Activated CD4-positive, alpha-beta T cell treated with anti-CD3 and anti-CD28 coated beads, Interleukin-2, amount 50 U/mL, for 24 hours (primary cell): ENCODE measurements at places on chromosomes 16 and 17.

- no peak for DNase-seq
These were observed 6.5 kb downstream of the SPNS2 start for GRCh38 chr17:4505187-4505586.

DNA sequence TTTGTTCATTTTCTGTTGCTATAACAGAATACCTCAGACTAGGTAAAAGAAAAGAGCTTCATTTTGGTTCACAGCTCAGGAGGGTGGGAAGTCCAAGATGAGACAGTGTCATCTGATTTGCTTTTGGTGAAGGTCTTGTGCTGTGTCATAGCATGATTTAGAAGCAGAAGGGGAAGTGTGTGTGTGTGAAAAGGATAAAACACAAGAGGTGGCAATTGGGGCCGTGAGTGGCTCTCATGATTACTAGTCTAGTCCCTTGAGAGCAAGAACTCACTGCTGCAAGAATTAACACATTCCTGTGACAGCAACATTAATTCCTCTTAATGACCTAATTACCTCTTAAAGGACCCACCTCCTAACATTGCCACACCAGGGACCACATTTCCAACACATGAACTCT is 8.3 kb downstream of the SLC35G3 start:
- DNase-seq, result no peak

- no peak for DNase-seq
These were observed 188.8 kb downstream of the CCDC182 start for GRCh38 chr17:57556320-57556719.

DNA sequence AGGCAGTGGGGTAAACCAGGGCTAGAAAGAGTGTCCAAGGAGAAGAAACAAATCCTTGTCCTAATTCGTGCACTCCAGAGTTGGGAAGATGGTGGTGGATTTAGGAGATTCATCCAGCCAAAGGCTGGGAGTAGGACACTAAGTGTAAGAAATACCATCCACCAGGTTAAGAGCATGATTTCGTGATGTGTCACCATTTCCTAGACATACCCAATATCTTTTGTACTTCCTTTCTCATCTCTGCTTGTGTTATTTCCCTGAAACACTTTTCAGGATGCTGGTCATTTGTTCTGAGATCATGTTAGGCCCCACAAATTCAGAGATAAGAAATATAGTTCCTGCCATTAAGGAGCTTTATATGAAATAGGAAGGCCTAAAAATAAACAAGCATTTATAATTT is 106.3 kb upstream of the HLF start:
- DNase-seq, result no peak

GRCh38 chr16:23771027-23771426 is 16.2 kb downstream of the CHP2 start:
- no peak for DNase-seq

GRCh38 chr17:9771465-9771864 is 19.9 kb downstream of the DHRS7C start:
- DNase-seq, result no peak

DNA sequence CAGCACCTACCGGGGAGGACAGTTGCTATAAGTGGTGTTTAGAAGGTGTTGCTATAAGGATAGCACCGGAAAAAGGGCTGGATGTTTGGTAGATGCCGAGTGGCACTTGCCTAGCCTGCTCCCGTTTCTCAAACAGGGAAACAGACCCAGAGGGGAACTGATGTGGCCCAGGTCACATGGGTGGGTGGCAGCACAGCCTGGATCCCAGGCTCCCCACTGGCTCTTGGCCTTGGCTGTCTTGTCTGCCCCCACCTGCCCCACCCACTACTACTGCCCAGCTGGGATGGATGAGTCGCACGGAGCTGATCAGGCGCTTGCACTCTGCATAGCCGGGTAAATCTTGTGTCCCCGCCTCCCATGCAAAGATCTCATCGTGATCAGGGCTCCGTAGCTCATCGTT is 7.2 kb downstream of the SMTNL2 start:
- DNase-seq, result no peak

- DNase-seq, result no peak
These were observed 101.5 kb upstream of the SMIM36 start for GRCh38 chr17:55612691-55613141.

DNA sequence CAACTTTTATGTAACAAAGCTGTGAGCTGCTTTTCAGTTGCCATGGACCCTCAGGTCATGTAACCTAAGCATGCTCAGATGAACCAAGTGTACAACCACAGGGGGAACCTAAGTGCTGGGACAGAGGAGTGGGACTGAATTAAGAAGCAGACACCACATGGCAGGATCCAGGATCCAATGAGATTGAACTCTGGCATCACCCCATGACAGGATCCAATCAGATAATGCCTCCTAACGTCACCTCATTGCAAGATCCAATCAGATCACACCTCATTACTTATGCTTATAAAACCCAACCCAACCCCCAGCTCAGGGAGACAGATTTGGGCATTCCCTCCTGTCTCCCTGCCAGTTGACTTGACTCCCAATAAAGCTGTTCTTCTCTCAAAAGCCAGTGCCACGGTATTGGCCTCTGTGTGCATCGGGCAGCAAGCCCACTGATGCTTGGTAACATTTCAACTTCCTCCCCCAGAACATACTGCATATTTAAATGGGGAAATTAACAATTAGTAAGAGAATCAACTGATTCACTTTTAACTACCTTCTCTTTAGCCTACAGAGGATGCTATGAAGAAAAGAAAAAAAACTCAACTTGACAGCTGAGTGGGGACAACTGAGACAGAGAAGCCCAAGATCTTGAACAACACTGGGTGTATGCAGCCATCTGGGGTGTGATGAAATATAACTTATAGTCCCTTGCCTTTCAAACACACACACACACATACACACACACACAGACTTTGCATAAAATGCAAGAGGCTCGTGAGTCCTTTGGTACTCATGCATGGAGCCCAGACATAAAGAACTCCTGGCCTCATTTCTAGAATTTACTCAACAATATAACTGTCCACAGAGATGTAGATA is 148.4 kb downstream of the SLC39A11 start:
- no peak for DNase-seq

- DNase-seq, result no peak
These were observed 207.1 kb downstream of the ZFHX3 start for GRCh38 chr16:72840631-72841381.

DNA sequence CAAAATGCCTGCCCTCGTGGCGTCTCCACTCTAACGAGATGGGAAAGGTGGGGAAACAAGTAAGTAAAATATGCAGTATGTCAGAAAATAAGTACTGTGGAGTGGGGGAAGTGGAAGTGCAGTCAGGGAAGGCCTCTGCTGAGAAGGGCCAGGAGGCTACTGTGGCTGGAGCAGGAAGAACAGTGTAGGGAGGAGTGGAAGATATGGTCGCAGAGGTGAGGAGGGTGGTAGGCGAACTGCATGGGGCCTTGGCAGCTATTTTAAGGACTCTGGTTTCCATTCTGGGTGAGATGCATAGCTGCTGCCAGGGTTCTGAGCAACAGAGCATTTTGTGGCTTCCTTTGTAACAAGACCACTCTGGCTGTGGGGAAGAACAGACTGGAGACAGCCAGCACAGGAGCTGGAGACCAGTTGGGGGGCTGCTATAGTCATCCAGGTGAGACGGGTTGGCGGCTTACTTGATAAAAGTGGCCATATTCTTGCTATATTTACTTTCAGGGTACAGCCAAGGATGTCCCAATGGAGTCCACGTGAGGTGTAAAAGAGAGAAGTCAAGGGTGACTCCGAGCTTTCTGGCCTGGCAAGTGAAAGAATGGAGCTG is 42.6 kb downstream of the CYTH1 start:
- DNase-seq, result no peak

- no peak for DNase-seq
These were observed 948.7 kb downstream of the KCNJ2 start for GRCh38 chr17:71118039-71118438.

- no peak for DNase-seq
These were observed 8.0 kb downstream of the TXNDC11 start for GRCh38 chr16:11734653-11735043.

- DNase-seq, result peak; percentile 21
These were observed 440 bp downstream of the NPRL3 start for GRCh38 chr16:138049-138417.

DNA sequence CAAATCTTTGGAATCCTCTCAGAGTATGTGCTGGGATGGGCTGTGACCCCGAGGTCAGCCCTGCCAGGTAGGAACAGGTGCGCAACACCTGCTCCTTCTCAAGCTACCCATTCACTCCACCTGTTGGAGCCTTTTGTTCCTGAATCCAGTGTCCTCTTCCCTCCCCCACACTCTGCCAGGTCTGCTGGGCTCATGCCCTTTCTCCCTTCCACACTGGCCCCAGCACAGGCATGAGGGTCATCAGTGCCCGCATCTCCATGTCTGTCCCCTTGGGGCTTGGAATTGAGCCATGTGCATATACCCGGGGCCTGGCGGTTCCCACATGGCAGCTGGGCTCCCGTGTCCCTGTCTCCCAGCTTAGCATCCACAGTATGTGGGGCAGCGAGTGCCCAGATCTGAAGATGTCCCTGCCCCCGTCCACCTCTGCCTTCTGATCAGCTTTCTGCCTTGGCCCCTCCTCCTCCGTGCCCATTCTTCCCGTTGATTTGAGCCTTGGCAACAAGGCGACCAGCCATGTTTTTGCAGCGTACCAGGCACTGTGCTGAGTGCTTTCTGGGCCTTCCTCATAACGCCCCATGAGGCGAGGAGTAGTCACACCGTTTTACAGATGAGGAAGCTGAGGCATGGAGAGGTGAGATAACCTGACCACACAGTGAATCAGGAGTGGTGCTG is 102.2 kb downstream of the RAP1GAP2 start:
- no peak for DNase-seq

GRCh38 chr17:19328441-19329061 is 34.0 kb downstream of the B9D1 start:
- no peak for DNase-seq

- DNase-seq, result no peak
These were observed 25.0 kb downstream of the ZNF423 start for GRCh38 chr16:49830873-49831272.

DNA sequence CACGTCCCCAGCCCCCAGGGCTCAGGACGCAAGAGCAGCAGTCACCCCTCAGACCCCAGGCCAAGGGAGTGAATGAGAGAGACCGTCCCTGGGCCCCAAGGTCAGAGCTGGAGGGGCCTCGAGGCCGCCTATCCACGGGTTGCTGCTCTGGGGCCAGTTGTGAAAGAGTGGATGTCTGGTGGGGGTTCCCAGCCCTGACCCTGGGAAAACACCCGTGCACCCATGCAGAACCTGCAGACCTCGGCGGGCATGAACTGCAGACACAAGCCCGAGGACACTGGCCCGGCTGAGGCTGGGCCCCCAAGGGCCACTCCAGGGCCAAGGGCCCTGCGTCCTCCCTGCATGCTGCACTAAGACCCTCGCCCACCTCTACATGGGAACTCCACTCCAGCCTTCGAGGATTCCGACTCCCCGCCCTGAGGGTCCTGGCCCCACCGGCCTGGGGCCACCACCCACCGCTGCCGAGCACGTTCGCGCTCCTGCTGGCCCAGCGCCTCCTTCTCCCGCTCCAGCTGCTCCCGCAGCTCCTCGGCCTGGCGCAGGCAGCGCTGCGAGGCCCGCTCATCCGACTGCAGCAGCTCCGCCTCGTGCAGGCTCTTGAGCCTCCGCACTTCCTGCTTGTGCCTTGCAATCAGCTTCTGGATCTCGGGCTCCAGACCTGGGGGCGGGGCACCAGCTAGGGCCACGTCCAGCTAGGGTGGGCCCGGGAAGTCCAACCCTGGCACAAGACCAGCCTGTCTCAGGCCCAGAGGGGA is 27.6 kb upstream of the AATK start:
- no peak for DNase-seq

DNA sequence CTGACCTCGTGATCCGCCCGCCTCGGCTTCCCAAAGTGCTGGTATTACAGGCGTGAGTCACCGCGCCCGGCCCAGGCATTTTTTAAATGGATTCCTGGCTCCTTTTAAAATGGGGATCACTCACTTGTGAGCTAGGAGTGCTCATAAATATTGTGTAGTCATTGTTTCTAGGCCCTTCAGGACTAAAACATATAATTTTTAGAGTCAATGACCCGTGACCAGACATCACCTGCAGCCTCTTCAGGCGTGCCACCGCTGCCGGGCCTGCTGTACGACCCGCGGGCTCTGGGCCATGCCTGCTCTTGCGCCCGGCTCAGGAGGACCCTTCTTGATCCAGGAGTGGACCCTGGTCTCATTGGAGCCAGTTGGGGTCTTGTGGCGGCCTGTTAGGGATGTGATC is 30.8 kb downstream of the EFCAB5 start:
- no peak for DNase-seq

GRCh38 chr17:45852535-45853297 is 8.0 kb downstream of the SPPL2C start:
- DNase-seq, result peak; percentile 34

DNA sequence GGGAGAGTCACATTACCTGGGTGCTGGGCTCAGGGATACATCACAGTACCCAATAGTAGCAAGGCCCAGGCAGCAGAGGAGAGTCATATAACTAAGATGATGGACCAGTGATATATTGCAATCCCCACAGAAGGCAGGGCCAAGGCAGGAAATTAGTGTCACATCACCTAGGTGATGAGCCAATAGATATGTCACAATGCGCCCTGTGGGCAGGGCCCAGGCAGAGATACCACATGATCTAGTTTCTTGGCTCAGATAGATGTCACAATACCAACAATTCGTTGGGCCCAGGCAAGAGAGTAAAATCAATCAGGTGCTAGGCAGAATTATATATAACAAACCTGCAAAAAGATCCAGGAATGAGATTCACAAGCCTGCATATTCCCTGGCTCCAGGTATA is 2111.5 kb downstream of the TP53TG3F start:
- no peak for DNase-seq
